ENCODE measurements at places on chromosomes 12 and 14.

- no peak for DNase-seq
Measured at GRCh38 chr12:113081873-113082272, 25.3 kb downstream of the DTX1 start.

DNA sequence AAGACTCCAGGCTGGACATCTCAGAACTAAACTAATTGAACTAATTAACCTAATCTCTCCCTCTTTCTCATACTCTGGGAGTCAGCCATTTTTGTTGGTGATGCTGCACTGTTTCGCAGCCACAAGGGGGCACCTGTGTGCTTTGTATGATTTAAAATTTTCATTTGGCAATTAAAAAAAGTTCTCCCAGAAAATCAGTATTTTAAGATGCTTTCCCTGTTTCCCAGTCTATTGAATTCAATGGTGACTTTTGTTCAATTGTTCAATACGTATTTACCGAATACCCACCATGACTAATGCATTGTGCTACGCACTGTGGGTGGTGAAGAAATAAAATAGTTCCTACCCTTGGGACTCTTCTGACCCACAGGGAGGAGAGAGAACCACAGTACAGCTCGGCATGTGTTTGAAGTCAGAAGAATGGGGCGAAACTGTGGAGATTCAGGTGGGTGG, 63.7 kb downstream of the ZNF664 start:
- DNase-seq: peak; percentile 56

- no peak for DNase-seq
Measured at GRCh38 chr12:47340411-47341015, 260.8 kb upstream of the AMIGO2 start.

- DNase-seq: no peak
Measured at GRCh38 chr12:79151956-79152355, 287.4 kb downstream of the SYT1 start.

DNA sequence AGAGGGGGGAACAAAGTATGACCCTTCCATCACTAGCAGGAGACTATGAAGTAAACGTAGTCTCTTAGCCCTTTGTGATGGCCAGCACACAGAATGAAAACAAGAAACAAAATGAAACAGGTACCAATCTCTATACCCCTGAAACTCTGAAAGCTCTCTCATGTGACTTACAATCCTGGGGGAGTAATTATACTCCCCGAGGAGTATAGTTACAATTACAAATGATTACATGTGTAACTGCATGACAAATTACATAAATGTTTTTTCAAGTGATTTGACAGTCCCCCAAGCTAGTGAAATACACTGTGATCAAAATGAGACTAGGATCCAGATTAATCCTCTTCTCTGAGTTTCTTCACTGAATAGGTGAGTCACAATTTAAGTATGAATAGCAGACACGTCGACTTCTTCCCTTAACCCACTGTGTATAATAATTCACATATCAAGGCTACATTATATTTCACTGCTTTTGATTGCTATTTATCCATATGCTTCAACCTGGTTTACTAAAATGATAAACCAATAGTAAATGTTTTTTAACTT, 74.0 kb downstream of the SPTSSA start:
- DNase-seq: no peak

DNA sequence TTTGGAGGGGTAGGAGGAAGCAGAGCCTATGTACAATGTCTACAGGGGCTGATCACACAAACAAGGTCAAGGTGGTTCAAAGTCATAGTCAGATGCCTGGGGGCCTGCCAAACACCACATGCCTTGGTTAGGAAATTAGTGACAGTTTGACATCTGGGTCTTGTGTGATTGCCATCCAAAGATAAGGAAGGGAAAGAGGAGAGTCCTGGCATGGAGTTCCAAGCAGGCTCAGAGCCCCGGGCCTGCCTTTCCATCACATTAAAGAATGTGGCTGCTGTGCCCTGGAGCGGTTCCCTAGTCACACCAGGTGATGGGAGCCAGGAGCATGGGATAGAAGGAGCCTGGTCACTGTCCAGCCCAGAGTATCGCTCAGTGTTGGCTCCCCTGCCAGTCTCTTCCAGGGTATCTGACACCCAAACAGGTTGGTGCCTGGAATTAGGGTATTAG, 53.6 kb upstream of the BCL2L14 start:
- DNase-seq: peak; percentile 6

GRCh38 chr12:1325666-1326065, 268.7 kb downstream of the FBXL14 start:
- DNase-seq: no peak

DNA sequence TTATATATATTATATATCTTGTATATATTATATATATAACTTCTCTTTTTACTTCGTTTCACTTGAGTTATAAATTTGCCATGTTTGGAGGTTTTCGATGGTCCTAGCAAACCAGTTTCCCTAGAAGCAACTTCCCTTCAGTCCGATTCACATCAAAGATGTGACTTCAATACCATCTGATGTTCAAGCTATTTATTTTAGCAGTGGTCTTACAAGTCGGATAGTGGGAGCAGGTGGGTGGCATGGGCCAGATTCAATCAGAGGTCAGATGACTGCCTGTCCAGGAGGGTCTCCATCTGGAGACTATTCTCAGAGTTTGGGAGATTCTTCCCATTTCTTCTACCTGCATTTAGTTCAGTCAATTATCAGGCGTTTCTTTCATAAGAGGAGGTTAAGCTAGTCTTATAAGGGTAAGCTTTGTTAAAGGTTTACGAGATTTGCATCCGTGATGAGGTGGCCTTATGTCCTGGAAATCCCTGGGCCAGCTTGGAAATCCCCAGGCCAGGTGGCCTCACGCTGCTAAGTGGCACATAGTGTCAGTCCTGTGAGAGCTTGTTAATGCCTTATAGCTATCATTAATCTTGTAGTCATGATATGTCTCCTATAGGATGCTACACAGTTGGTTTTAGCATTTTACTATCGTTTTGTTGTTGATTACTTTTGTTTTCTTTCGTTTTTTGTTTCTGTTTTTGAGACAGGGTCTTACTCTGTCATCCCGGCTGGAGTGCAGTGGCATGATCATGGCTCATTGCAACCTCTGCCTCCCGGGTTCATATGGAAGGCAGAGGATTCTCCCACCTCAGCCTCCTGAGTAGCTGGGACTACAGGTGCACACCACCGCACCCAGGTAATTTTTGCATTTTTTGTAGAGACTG, 145.8 kb downstream of the BICD1 start:
- DNase-seq: no peak

GRCh38 chr12:122969676-122970075, 3.4 kb upstream of the ABCB9 start:
- DNase-seq: no peak

DNA sequence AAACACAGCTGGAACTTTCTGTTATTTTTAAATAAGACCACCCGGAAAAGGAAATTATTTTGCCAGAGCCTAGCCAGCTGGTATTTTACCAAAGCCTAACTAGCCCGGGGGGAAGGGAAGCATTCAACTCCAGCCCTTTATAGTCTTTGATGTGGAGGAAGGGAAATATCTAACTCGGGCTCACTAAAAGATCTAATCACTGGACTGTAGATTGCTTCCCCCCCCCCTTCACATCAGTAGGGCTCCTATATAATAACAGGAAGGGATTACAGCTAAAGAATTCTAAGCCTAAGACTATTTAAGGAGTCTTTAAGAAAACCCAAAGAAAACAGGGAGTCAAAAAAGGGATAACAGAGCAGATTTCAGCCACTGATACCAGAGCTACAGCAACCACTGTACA, 431.1 kb downstream of the KCNH5 start:
- DNase-seq: no peak

- no peak for DNase-seq
Measured at GRCh38 chr14:54177641-54178621, 218.9 kb upstream of the CDKN3 start.

All from T47D (cell line).